ENCODE measurements at places on chromosomes 7 and 10.

GRCh38 chr7:139829025-139829774, at the start of gene TBXAS1:
Gene TBXAS1 (plus strand): TSS chr7:139829264. CDS start chr7:139829391, 127 bp downstream.
- no peak for DNase-seq

DNA sequence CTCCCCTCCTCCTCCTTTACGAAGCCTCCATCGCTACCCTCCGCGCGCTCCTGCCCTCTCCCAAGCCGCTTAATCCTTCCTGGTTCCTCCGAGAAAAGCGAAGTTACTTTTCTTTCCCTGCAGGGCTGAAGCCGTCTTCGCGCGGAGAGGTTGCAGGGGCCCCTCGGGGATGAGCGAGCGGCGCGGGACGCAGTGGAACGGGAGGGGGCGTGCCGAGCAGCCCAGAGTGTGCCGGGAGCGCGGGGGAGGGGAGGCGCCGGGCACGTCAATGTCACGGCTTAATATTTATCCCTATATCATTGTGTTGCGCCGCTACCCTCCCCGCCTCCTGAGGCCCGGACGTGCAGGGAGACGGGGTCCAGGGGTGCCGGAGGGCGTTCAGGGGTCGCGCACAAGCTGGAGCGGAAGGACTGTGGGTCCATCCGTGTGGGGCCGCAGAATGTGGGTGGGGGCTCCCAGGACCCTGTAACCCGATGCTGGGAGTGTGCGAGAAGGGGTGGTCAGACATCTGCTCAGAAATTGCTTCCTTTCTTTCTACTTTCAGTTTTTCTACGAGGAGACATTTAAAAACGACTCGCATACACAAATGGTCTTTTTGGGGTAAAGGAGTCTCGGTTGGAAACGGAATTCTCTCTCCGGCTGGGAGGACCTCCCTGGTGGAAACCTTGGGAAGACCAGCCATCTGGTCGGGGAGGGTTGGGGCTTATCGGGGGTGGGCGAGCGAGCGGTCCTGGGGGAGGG, 2.4 kb downstream of the CDK6 start:
- peak; percentile 88 for DNase-seq

DNA sequence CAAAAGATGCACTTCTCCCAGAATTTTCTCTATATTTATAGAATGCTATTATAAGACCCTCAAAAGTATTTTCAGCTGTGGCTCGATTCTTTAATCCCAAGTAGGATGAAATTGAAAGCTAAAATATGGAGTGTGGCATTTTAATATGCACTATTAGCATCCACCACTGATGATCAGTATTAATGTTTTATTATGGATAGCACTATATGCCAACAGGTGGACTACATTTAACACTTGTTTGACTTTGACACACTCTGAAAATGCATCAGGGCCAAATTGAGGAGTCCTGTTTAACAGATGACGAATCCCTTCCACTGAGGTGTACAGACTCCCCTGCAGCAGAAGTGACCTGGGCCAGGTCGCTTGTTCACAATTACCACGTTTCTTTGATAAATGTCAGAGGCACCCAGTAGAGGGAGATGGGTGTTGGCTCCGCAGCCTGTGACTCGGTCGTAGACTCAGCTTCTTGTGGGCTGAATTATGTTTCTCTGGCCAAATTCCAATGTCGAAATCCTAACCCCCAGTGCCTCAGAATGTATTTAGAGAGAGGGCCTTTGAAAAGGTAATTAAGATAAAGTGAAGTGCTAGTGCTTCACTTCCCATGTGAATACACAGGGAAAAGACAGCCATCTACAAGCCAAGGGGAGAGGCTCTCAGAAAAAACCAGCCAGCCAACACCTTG, 48.1 kb downstream of the WIPF3 start:
- DNase-seq: no peak

GRCh38 chr10:49115015-49115795, at the start of gene VSTM4:
Gene VSTM4 (minus strand): TSS chr10:49115522. CDS start chr10:49115485, 37 bp downstream.
- no peak for DNase-seq

DNA sequence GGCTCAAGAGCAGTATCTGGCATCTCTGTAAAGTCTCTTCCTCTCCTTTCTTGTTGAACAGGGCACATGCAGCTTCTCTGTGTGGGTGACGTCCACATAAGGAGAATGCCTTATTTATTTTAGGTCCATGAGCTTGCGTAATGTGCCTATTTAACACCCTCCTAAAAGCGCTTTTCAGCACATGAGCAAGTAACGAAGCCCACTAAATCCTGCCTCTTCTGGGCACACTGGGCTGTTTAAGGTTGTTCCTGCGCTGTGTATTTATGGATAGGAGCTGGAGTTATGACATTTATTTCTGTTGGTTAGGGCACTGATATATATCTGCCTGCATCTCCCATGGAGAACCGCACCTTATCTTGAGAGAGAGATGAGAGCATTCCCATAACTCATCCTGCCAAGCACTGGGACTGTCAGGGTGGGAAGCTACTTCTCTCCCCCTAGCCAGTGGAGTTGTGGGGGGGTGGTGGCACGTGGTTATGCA, 76.1 kb downstream of the LRRC4 start:
- DNase-seq: no peak

Data from NCI-H2227 treated with DMSO at 0.1 percent for 48 hours (cell line).